ENCODE measurements at places on chromosomes 2 and 18. TPM values are rescaled to one million over a fixed set of nuclear protein-coding genes. Genes with fewer than 3 reads are reported as not detected.

Gene ZNF521
- total RNA-seq: not detected

GRCh38 chr2:161208527-161209139 lies 48.4 kb downstream of the TANK start:
- DNase-seq: no peak

DNA sequence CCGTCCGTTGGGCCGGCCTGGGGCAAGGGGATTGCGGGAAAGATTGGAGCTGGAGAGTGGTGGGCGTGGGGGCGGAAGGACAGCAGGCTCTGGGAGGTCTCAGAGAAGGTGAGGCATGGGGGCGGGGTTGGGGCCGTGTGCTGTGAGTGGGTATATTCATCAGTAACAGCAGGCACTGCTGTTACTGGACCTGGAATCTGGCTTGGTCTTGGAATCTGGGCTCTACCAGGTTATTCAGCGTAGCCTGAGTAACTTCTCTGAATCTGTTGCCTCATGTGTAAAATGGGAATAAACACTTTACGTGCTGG lies 435 bp downstream of the RNF181 start:
- no peak for DNase-seq

GRCh38 chr2:120766470-120767351 lies 31.0 kb downstream of the GLI2 start:
- DNase-seq: no peak

GRCh38 chr2:142285480-142285879 lies 154.7 kb upstream of the LRP1B start:
- no peak for DNase-seq

- no peak for DNase-seq
Observed at GRCh38 chr2:47008381-47009252, 93.0 kb upstream of the MCFD2 start.

Data from CD8-positive, alpha-beta T cell (primary cell).